ENCODE measurements at places on chromosomes 4 and X.

DNA sequence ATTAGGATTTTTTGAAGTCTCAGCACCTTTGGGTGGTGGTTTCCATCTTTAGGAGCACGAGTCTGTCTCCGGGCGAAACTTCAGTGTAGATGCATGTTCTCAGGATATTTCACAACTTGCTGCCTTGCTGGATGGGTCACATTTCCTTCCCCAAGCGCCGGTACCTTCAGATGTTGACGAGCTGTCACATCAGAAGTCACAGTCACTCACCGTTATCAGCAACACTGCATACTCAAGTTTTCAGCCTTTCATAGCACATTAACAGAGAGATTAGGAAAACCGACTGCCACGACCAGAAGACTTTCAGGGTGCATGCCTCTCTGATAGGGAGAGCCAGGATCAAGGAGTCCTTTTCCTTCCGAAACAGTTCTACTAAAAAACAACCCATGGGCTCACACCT lies 77.8 kb downstream of the SHROOM2 start:
- no peak overlapping the region for H3K4me3 ChIP-seq
- DNase-seq: no peak
- H3K4me1 ChIP-seq: no peaks in the 10 kb centered on the region
- H3K27ac ChIP-seq: no peak overlapping the region
- no peaks in the 10 kb centered on the region for H3K27me3 ChIP-seq

DNA sequence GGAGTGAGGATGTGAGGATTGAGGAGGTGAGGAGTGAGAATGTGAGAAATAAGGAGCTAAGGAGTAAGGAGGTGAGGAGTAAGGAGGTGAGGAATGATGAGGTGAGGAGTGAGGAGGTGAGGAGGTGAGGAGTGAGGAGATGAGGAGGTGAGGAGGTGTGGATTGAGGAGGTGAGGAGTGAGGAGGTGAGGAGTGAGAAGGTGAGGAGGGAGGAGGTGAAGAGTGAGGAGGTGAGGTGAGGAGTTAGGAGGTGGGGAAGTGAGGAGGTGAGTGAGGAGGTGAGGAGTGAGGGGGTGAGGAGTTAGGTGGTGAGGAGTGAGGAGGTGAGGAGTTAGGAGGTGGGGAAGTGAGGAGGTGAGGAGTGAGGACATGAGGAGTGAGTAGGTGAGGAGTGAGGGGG lies 74.8 kb upstream of the MXD4 start:
- H3K36me3 ChIP-seq: peaks cover 7% of the 10 kb centered on the region
- no peak for DNase-seq
- H3K4me3 ChIP-seq: no peak overlapping the region
- no peaks in the 10 kb centered on the region for H3K4me1 ChIP-seq
- H3K27me3 ChIP-seq: no peaks in the 10 kb centered on the region

GRCh38 chr4:75340561-75340960 lies 173.6 kb downstream of the RCHY1 start:
- peaks cover 8% of the 10 kb centered on the region for H3K4me1 ChIP-seq
- no peaks in the 10 kb centered on the region for H3K36me3 ChIP-seq
- DNase-seq: no peak
- no peak overlapping the region for H3K27ac ChIP-seq

DNA sequence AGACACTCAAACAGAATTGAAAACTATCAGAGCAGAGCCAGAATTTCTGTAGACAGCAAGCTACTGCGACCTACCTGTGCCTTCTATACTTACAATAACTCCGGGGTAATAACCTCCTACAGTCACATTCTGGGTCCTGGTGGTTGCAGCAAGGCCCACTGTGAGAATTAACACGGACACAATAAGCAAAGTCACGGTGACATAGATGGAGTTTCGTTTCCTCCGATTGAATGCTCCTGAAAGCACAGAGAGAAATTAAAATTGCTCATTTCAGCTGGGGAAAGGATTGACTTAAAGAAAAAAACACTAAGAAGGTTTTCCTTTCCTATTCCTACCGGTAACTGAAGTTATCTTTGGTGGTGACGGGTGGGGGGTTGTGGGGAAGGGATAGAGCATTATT lies 7.0 kb downstream of the TMEM255A start:
- H3K27me3 ChIP-seq: no peaks in the 10 kb centered on the region
- H3K4me3 ChIP-seq: no peak overlapping the region
- peaks cover 5% of the 10 kb centered on the region for H3K4me1 ChIP-seq

DNA sequence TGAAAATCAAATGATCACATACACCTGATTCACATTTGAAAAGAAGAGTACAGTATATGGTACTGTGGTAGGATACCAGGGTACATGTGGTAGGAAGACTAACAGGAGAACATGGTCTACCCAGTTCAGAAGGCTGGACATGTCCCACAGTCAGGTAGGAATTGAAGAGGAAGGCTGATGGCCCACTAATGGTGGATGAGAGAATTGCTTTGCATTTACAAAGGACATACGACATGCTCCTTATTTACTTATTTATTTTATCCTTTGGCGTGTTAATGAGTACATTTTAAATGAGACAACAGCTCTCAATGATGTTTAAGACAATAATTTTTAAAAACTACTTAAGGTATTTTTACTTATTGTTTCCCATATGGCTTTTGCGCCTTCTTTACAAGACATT lies 106.7 kb upstream of the BMP2K start:
- no peak for DNase-seq
- no peaks in the 10 kb centered on the region for H3K27me3 ChIP-seq
- no peaks in the 10 kb centered on the region for H3K4me1 ChIP-seq
- no peaks in the 10 kb centered on the region for H3K36me3 ChIP-seq
- no peak overlapping the region for H3K27ac ChIP-seq
- H3K4me3 ChIP-seq: no peak overlapping the region

DNA sequence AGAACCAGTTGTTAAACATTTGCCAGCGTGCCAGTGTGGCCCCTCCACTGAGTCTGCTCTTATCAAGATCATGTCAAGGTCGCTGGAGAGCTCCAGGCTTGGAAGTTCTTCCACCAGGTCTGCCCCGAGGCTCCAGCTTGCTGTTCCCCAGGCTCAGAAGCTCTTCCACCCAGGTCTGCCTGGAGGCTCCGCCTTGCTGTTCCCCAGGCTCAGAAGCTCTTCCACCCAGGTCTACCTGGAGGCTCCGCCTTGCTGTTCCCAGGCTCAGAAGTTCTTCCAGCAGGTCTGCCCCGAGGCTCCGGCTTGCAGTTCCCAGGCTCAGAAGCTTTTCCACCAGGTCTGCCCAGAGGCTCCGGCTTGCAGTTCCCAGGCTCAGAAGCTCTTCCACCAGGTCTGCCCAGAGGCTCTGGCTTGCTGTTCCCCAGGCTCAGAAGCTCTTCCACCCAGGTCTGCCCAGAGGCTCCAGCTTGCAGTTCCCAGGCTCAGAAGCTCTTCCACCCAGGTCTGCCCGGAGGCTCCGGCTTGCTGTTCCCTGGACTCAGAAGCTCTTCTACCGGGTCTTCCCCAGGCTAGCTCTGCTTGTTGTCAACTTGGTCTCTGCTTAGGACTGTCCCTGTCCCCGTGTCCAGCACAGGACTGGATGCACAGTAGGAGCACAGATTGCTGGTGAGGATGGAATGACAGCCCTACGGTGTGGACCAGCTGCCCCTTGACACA lies 54.4 kb downstream of the HMX1 start:
- no peak for DNase-seq
- no peaks in the 10 kb centered on the region for H3K36me3 ChIP-seq
- no peaks in the 10 kb centered on the region for H3K4me1 ChIP-seq

DNA sequence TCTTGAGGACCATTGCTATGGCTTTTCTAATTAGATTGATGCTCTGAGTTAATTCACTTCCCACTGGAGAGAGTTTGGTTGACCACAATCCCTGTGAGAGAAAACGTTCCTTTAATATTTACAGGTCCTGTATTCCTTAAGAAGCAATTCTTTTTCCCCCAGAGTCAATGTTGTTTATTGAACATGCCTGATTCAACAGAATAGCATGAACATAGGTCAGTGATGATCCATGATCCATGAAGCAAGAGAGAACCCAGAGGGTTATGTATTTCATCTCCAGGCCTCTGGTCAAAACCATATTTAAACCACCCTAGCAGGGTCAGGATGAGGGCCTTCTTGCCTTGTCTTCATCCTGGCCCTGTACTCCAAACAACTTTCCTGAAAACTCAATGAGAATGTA lies 39.4 kb upstream of the EFHC2 start:
- H3K27me3 ChIP-seq: no peaks in the 10 kb centered on the region
- H3K36me3 ChIP-seq: no peaks in the 10 kb centered on the region
- DNase-seq: no peak
- H3K4me3 ChIP-seq: no peak overlapping the region

- no peak for DNase-seq
- no peaks in the 10 kb centered on the region for H3K27me3 ChIP-seq
- no peak overlapping the region for H3K27ac ChIP-seq
- no peaks in the 10 kb centered on the region for H3K4me1 ChIP-seq
- H3K36me3 ChIP-seq: no peaks in the 10 kb centered on the region
- no peak overlapping the region for H3K4me3 ChIP-seq
These were observed 204.8 kb upstream of the LDB2 start for GRCh38 chr4:17103231-17103630.

Data from tibial artery (tissue), 4 donors.